ENCODE measurements at places on chromosomes 11 and 22.

DNA sequence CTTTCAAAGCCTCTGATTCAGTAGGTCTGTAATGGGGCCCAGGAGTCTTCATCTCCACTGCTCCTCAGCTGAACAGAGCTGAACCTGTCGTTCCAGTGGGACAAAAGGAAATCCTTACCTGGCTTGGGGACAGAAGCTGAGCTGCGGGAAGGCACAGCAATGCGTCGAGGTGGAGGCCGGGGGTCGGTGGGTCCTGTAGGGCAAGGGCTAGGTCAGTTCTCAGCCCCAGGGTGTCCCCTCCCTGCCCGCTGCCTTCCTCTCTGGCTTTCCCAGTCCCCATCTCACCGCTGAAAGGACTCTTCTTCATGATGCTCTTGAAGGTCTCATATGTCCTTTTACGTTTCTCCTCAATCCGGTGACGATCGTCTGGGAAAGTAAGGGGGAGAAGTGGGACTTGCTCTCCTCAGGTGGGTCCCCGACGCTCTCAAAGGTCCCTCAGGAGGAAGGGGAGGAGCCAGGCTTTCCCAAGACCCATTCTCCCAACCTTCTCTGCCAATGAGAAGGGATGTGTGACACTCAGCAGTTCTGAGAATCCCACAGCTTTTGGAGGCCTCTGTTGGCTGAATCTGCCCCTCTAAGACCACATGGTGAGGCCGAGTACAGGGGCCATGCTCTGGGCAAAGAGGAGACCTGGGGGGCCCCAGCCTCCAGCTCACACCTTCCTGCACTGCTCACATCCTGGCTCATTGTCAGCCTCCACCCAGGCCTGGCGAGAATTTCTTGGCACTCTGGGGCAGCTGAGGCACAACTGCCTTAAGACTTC is 7.0 kb downstream of the RELA start:
- no peak for DNase-seq

GRCh38 chr11:66130978-66131377 is 60.9 kb downstream of the PACS1 start:
- no peak for DNase-seq

DNA sequence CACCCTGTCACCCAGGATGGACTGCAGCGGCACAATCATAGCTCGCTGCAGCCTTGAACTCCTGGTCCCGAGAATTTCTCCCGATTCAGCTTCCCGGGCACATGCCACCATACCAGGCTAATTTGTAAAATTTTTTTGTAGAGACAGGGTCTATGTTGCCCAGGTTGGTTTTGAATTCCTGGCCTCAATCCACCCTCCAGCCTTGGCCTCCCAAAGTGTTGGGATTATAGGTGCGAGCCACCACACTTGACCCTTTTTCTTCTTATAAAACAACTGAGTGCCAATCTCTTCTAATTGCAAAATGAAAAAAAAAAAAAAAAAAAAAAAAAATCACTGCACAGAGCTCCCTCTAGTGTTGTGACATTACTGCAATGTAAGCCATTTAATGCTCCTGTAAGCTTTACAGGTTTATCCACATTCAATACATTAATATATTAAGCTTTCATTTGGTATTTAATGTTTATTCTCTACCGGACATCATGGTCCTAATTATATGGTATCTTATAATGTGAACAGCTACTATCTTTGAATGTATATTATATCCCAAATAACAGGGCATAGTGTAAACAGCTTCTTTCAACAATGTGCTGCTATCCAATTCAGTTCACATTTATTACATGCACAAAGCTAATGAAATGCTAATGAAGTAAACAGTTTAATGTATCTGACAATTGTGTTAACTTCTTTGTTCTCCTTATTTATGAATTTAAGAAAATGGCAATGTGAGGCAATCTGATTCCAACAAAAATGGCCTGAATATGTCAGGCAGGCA is 44.6 kb downstream of the COPB1 start:
- DNase-seq: no peak

- DNase-seq: no peak
Observed at GRCh38 chr11:44178381-44178780, 82.9 kb downstream of the EXT2 start.

DNA sequence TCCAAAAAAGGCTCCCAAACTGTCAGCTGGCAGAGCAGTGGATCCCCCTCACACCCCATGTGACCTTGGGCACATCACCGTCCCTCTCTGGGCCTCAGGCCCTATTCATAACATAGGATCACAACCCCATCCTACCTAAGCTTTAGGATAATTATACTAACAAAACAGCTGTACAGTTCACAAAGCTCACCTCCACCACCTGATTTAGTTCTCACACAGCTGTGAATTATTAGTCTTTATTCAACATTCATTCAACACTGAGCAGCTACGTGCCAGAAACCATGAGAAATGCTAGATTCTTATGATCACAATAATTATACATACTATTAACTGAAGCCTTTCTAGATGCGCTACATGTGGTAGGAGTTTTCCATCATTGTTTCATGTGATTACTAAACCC is 9.5 kb downstream of the WNT11 start:
- DNase-seq: no peak

DNA sequence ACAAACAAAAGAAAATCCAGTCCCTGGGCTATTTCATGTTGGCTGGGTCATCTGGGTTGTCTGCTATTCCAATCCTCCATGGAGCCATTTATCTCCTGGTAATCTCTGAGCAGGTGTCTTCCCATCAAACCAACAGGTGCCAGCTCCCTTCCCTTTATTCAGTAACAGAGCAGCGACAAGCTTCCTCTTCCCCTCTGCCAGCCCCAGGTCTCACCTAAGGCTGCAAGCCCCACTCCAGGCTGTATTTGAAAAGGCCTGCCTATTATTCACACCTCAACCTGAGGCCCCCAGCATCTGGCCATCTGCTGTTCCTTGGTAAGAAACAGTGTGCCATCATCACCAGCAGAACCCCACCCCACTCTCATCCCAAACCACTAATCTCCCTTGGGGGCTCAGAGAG is 436.2 kb downstream of the BUD13 start:
- no peak for DNase-seq

DNA sequence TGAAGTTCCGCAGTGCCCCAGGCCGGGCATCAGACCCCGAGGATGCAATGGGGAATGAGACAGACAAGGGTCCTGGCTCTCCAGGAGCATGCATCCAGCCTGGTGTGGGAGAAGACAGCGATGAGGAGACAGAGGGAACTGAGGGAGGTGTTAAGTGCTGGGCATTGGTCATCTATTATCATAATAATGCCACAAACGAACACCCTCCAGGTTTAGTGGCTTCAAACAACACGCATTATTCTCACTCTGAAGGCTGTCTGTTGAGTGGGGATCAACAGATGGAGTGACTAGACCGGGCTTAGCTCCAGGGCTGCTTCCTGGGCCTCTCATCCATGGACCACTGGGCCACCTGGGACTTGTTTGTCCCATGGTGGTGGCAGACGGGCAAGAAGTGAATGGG is 48.6 kb downstream of the MCM5 start:
- DNase-seq: no peak

DNA sequence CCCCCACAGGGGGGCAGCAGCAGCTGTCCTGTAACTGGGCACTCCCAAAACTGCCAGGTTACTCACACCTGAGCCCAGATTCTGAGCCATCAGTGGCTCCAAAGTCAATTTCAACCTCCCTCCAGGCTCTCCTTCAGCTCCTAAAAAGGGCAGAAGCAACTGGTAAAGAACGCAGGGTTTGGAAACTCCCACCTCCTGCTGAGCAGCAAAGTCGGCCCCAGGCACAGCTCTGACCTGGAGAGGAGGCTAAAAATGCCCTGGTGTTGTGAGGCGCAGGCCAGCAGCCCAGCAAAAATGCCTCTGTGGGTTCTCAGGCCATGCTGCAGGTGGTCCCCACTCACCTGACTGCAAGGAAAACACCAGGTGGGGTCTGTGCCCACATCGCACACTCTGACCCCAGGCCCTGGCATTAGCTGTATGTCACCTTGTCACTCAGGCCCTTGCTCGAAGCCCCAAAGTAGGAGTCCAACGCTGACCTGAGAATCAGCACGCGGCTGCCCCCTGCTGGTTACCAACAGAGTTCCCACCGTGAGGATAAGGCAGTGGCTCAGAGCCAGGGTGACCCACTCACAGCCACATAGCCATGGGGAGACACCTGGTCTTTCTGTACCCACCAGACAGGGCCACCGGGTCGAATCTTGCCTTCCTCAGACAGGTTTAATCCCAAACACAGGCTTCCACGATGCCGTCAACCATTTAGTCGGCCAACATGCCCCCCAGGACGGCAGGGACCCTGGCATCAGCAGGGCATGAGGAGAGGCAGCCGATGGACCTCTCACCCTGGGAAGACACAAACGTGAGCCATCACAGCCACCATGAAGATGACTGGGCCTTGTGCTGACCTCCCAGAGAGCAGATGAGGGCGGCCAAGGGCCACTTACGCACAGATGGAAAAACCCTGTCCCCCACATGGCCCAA is 11.1 kb downstream of the POLR3H start:
- no peak for DNase-seq

GRCh38 chr11:19602406-19602805 is 110.2 kb upstream of the NAV2 start:
- no peak for DNase-seq

- DNase-seq: no peak
Observed at GRCh38 chr11:70541699-70542098, 143.4 kb downstream of the CTTN start.

- DNase-seq: no peak
Observed at GRCh38 chr11:126407101-126407521, 51.6 kb downstream of the ST3GAL4 start.

DNA sequence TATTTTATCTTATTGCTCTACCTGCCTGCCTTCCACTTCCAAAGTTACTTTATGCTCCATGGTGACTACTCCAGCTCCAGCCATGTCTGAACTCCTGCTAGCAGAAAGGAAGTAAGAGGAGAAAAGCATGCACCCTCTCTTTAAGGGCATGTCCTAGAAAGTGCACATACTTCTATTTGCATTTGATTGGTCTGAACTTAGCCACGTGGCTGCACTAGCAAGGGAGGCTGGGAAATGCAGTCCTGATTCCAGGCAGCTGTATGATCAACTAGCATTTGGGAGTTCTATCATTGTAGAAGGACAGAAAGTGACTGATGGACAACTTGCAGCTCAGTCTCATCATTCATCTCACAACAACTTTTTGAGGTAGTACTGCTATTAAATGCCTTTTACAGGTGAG is 515.7 kb downstream of the BUD13 start:
- DNase-seq: no peak

DNA sequence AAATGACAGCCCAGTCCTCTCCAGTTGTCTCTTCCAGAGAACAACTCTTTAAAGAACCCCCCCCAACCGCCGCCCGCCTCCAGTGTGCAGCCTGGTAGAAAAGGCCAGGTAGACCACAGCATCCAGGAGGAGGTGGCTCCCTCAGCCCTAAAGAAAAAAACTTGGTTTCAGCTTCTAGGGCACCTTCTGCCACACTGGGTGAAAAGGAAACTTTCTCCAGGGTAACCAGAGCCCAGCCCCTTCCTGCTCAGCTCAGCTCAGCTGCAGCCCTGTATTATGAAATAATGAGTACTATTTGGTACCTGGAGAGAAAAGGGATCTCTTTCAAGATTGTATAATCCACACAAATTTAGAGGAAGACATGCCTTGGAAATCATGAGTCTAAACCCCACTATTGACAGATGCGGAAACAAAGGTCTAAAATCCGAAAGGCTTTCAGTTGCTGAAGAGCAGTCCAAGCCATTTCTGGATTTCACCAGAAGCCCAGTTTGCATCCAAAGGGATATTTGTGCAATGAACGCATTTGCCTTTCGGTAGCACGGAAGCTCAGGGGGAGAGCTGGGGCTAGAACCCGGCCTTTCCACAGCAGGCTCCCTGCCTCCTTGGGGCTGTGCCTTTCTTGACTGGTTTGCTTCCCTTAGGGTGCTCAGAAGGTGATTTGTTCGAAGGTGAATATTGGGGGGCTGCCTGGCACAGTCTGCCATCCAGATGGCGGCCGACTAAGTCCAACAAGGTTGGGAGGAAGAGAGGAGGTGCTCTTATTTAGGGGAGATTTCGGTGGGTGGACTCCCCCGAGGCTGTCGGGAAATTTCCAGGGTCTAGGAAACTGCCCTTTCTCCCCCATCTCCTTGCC is 3.3 kb downstream of the FXYD6 start:
- no peak for DNase-seq

GRCh38 chr11:114162719-114163123 is 103.2 kb downstream of the ZBTB16 start:
- DNase-seq: no peak

GRCh38 chr11:45662096-45662664 is 3.2 kb downstream of the CHST1 start:
- no peak for DNase-seq

- no peak for DNase-seq
Observed at GRCh38 chr11:43377389-43377788, 18.7 kb downstream of the TTC17 start.

GRCh38 chr11:44687388-44687787 is 39.4 kb upstream of the TSPAN18 start:
- DNase-seq: no peak

- DNase-seq: no peak
Observed at GRCh38 chr11:93403930-93404329, 73.4 kb downstream of the DEUP1 start.

DNA sequence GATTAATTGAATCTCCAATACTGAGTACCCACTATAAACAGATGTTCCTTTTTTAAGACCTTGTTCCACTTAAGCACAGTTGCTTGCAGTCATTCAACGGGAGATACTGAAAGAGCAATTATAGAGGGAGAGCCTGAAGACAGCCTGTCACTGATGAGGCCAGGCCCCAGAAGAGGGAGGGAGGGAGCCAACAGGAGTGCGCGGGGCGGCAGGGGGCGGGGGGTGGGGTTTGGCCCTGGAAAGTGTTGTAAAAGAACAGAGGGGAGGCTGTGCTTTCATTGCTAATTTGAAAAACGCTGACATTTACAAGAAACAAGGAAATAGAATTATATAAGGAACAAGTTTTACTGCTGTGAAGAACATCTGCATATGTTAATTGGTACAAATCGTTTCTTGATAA is 53.1 kb downstream of the MAP6 start:
- DNase-seq: peak; percentile 31

DNA sequence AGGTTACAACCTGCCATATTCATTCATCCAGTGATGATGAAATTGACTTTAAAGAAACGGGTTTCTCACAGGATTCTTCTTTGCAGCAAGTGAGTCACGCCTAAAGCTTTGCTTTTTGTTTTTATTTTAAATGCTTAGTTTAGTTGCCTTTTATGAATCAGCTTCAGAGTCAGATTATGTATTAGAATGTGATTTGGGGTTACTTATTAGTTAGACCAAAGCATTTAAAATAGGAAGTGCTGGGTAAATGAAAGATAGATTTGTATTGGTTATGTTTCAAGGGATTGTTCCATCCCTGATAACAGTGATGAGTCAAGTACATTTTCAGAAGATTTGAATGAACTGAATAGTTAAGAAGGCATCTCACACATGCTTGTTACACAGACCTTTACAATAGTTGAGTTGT is 101.3 kb upstream of the GAL start:
- DNase-seq: no peak

- no peak for DNase-seq
Observed at GRCh38 chr11:12032968-12033367, 24.5 kb upstream of the DKK3 start.

- no peak for DNase-seq
Observed at GRCh38 chr22:48957987-48958321, 869.7 kb downstream of the BRD1 start.

- DNase-seq: no peak
Observed at GRCh38 chr22:37228106-37229011, 15.7 kb downstream of the RAC2 start.

All from NCI-H187 treated with DMSO at 0.1 percent for 48 hours (cell line).